CD8-positive, alpha-beta T cell (primary cell): ENCODE measurements at places on chromosomes 16 and 17.
A peak's percentile ranks its signal among the peaks of the same experiment; 100 is the strongest.

DNA sequence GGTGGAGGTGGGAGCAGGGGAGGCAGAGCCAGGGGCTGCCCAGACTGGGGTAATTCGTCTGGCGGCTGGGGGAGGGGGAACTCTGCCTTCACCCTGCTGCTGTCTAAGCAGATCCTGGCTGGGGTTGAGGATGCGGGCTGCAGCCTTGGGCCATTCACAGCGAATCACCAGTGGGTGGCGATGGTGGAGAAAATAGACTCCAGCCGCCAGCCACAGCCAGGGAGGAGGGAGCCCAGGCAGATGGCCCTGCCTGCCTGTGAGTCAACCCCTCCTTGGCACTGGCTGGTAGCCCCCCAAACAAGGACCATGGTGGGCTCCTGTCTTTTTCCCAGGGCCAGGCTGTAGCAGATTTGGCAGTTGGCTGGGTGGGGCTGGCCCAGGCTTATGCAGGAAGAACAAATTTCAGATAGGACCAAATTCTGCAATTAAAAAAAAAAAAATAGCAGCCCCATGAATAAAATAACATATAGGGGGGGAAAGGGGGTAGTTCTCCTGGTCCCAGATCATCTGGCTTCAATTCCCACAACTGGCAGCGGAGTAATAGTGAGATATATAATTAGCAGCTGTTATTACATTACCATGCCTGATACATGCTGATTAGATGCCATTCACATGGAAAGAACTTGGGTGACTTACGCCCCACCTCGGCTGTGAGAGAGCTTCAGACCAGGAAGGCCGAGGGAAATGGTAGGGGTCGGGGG, 41.5 kb upstream of the CDH5 start:
- no peak for DNase-seq

DNA sequence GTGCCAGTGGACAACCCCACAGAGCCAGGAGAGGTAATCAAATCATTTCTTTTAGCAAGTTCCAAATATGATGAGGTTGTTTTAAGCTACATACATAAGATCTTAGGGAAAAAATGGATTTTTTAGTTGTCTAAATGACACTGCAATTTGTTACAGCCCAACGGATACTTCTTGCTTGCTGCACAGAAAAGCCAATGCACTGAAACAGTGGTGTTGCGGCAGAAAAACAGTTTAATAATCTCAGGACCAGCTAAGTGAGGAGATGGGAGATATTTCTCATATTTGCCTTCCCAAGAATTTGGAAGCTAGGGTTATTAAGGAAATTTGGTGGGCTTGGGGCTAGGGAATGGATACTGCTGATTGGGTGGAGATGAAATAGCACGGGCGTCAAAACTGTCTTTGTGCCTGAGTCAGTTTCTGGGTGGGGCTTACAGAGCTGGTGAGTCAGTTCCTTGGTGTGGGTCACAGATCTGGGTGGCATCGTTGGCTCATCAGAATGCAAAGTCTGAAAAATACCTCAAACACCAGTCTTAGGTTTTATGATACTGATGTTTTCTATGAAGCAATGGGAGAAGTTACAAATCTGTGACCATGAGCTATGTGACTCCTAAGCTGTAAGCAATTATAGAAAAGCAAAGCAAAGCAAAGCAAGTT, 255.4 kb downstream of the IRX3 start:
- no peak for DNase-seq

- no peak for DNase-seq
Measured at GRCh38 chr16:53142823-53143568, 88.2 kb downstream of the CHD9 start.

GRCh38 chr17:9937241-9937761, 32.2 kb upstream of the RCVRN start:
- DNase-seq: no peak

DNA sequence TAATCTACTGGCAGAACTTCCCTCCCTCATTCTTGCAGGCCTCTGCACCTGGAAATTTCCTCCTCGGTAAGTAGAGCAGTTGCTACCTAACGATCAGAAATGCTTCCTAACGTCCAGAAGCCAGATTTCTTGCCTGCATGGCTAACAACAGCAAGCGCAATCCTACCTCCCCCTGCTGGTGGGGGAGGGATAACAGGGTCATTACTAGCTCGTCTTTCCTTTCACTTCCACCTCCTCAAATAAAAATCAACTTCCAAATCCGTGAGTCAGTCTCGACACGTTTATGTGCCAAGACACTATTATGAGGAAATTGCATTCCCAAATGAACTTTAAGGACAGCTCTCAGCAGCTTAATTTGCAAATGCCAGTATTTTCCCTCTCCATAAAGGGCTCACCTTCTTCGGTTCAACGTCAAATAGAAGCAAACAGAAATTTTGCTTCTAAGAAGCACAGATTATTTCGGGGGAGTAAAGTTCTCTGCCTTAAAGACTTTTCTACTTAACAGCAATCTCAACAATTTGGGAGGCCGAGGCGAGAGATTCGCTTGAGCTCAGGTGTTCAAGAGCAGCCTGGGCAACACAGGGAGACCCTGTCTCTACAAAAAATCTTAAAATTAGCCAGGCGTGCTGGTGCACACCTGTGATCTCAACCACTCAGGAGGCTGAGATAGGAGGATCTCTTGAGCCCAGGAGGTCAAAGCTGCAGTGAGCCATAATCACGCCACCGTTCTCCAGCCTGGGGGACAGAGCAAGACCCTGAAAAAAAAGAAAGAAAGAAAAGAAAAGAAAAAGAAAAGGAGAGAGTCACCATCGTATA, 188.6 kb upstream of the PSMD7 start:
- DNase-seq: no peak

GRCh38 chr17:5560361-5560988, 23.8 kb downstream of the NLRP1 start:
- no peak for DNase-seq

DNA sequence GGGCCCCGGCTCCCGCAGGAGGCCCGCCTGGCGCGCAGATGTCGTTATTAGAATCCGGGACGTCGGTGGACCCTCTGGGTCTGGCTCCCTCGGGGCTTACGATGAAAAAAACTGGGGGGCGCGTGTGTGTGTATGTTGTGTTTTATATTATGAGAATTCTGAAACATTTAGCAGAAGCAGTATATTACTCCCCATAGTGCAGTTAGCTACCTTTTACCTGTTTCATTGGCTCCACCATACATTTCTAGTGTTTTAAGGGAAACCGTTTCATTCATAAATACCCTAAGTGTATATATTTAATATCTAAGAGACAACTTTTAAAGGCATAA, 486 bp upstream of the DNAJA2 start:
- no peak for DNase-seq

- DNase-seq: no peak
Measured at GRCh38 chr17:29156781-29157180, 23.4 kb downstream of the MYO18A start.

- no peak for DNase-seq
Measured at GRCh38 chr16:12781777-12782176, 21.9 kb downstream of the CPPED1 start.

GRCh38 chr17:67476787-67477335, 99.8 kb downstream of the PITPNC1 start:
- peak; percentile 47 for DNase-seq

DNA sequence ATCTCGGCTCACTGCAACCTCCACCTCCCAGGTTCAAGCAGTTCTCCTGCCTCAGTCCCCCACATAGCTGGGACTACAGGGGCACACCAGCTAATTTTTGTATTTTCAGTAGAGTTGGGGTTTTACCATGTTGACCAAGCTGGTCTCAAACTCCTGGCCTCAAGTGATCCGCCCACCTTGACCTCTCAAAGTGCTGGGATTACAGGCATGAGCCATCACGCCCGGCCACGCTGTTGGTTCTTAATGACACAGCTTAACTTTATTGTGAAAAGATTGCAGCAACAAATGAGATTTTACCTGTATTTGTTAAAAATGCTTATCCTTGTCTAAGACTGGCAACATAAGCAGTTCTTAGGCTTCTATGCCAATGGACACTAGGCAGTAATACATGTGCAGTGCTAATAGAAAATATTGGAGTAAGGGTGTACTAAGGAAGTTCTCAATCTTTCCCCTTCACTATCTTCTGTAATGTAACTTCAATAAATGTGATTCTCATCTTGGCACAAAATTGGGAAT, 2.9 kb downstream of the UBB start:
- no peak for DNase-seq

- DNase-seq: no peak
Measured at GRCh38 chr17:29383686-29384085, 6.5 kb upstream of the TAOK1 start.

DNA sequence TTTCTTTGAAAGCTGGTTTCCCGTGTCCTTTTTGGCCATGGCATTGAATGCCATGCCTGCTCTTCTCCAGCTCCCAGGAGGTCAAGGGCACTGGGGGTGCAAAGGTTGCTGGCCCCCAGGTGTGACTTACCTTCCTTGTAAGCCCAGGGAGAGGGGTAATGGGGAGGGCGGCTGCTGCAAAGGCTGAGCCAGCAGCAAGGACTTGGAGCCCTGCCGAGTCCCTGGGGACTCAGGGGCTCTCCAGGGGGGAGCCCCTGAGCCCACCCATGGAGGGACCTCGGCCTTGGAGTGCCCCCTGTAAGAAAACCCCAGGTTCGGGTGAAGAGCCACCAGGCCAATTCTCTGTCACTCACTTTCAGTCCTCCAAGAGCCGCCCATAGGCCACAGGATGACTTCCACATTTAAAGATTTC, 5.9 kb upstream of the CCL22 start:
- no peak for DNase-seq
